ENCODE measurements at places on chromosomes 12 and 14.
A peak's percentile ranks its signal among the peaks of the same experiment; 100 is the strongest.

GRCh38 chr14:69519204-69520100 lies 34.9 kb downstream of the PLEKHD1 start:
- DNase-seq: no peak

DNA sequence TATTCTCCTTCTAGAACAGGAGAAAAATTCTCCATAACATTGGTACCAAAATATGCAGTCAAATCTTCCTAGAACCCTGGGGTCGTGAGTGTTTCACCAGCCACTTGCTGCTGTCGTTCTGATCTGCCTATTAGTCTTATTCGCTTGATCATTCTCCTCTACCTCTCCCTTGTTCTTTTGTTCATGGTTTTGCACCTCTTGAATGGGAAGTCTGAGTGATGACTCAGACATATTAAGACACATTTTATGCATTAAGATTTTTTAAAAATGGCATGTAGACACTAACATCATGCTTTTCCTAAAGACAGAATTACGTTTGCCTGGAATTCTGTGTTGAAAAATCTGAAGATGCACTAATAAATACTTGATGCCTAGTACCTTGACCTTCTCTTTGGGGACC lies 159.2 kb upstream of the LRIG3 start:
- no peak for DNase-seq

DNA sequence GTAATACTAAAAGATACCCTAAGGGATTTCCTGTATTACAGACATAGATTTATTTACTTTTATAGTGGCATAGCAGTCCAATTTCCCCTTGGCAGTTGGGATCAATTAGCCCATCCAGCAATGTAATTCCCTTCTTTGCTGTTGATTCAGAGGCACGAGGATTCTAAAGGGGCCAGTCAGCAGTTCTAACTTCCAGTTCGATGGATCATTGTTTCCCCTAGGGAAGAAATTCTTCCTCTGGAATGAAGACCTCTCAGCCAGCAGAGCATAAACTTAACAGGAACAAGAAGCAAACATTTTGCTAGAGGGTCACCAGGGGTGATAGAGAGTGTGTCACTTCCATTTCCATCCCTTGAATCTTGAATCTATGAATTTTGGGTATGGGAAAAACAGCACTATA lies 395.7 kb upstream of the NOVA1 start:
- DNase-seq: no peak

- no peak for DNase-seq
Observed at GRCh38 chr14:99316281-99317163, 44.5 kb upstream of the BCL11B start.

DNA sequence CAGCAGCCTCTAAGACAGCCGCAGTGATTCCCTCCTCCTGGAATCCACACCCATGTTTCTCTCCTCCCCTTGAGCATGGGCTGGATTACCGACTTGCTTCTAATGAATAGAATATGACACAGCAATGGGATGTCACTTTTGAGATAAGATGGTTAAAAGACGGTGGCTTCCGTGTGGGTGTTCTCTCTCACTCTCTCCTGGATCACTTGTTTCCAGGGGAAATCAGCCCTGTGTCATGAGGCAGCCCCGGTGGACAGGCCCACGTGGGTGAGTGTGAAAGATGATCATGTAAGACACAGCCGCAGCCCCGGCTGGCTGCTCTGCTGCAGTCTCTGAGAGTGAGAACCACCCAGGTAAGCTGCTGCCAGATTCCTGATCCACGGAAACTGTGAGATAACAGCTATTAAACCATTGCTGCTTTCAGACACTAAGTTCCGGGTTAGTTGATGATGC lies 10.7 kb downstream of the MOAP1 start:
- no peak for DNase-seq

DNA sequence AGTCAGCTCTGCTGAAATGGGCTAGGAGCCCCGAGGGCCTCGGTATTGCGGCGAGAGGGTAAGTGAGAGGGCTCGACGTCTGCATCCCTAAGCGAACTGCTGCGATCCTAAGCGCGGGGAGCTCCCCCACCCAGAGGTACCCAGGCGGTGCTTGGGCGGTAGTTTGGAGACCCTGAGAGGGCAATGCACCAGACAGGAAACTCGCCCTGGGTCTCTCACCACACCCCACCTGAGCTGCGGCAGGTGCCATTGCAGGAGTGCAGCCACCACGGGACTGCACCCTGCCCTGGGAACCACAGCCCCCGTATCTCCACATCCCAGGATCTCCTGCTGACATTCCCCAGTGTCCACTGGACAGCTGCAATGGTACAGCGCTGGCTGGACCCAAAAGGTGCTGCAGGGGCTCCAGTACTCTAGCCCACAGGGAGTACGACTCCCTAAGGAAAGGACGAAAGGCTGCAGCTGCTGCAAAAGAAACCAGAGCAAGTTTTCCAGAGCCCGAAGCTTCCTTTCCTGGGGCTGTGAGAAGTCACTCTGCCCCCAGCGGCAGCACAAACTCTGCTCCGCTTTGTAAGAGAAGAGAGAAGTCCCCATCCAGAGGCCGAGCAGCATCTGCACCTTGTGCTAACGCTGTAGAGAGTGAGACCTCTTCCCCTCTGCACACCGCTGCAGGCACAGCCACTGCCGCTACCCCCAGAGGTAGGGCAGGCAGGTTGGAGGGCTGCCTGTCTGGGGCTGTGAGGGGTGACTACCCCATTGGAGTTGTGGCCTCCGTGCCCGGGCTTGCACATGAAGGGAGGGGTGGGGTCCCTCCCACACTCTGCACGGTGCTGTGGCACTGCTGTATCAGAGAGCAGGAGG lies 31.1 kb upstream of the MON2 start:
- DNase-seq: peak; percentile 15

- no peak for DNase-seq
Observed at GRCh38 chr14:92703516-92703915, 44.9 kb downstream of the LGMN start.

DNA sequence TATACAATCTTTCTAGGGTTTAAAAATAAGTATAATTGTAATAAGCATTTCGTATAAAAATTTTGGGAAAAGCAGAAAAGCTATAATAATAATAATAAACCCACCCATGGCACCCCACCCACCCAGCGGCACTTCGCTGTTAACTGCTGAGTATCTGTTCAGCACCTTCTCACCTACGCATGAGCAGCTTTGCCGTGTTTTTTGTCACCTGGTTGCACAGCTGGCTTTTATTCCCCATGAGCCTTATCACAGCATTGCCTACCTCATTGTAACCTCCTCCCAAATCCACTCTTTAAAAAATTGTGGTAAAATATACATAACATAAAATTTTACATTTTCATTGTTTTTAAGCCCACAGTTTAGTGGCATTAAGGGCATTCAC lies 34.7 kb downstream of the CYP46A1 start:
- DNase-seq: no peak

DNA sequence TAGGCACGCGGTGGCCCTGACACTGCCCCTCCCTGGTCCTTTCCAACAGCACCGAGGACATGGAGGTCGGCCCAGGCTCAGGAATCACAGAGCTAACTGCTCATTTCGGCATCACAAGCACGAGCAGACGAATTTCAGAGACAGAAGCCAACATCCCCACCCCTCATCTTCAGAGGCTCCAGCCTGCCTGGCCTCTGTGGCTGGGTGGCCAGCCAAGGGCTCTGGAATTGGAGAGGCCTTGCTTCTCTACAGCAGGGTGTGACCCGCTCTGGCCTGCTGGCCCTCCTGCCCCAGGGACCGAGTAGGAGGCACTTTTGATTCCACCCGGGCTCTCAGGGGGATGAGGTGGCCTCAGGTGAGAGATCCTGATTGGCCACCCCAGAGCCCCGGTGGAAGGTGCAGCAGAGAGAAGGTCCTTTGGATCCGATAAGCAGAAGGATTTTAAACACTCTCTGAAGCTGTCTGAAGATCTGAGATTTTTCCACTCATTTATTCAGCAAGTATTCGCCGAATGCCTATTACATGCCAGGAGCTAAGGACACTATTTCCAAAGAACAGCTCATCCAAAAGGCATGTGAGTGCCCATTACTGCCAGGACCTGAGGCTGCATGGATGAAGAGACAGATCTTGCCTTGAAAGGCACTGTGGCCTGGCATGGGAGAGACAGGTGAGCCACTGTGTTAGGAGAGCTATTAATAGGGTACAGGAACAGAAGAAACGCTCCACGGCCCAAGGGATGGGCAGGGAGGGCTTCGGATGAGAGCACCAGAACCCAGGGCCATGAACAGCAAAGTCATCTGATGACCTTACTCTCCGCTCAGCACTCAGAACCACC lies 10.2 kb downstream of the BAG5 start:
- DNase-seq: no peak

DNA sequence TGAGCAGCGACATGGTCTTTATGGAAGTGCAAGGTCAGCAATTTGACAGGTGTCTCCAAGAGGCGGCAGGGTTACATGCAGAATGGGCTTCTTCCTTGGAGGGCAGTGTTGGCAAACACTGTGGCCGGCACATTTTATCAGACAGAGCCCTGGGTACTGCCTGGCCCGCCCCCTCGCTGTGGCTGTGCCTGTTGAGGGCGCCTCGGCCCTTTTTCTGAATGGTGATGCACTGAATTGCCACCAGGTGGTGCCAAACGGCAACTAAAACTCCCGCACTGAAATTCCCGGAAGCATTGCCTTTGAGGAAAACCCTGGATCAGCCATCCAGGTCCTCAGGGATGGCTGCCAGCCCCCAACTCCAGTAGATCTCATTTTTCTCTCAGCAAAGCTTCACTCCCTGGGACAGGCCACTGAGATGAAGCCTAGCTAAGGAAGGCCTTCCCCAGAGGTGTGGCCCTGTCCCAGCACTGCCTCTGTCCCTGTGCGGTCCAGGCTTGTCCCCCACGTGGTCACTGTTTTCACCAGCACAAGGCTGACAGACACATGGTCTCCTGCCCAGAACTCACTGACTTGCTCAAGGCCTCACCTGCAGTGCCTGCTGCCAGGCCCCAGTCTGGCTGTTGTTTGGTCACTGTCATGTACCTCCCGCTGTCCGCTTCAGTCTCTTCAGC lies 73.6 kb downstream of the TESC start:
- peak; percentile 34 for DNase-seq

DNA sequence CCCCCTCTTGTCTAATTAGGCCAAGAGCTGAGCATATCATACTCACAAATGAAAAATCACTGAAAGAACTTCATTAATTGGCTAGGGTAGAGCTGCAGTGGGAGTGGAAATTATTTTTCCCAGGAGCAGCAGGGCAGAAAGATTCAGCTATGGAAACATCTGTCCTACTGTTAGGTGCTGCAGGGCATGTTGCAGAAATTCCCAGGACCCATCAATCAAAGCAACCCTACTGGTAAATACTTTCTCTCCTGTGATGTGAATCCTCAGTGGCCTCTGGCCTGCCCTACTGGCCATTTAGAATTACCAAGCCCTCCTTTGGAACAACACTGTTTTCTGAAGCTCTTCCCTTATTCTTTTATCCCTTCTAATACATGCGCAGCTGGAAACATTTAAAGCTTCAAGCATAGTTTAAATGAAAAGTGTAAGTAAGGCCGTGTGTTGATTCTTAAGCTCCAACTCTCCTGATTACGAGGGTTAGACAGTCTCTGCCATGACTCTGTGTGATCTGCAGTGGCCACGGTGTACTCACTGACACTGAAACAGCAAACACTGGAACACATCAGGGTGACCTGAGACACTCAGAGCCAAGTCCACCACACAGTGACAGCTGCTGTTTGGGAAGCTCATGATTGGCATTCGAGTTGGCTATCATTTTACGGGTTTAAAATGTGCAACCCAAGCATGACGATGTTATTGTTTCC lies 62.6 kb upstream of the TMCC3 start:
- no peak for DNase-seq

GRCh38 chr12:105352052-105352451 lies 21.6 kb downstream of the C12orf75 start:
- no peak for DNase-seq

DNA sequence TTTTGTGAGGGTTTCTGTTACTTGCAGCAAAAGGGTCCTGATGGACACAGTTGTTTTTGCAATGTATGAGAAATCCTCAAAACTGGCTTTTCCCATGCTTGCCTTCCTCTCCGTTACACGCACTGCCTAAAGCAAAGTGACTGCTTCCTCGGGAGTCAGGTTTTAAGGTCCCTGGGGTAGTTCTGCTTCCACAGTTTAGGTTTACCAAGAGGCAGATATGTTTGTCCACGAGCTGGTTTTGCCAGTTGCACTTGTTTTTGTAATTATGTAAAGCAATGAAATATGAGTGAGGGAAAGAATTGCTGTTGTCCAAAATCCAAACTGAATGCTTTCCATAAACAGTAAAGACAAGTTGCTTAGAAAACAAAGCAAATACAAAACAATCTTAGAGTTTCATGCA lies 290.7 kb upstream of the AMIGO2 start:
- no peak for DNase-seq

DNA sequence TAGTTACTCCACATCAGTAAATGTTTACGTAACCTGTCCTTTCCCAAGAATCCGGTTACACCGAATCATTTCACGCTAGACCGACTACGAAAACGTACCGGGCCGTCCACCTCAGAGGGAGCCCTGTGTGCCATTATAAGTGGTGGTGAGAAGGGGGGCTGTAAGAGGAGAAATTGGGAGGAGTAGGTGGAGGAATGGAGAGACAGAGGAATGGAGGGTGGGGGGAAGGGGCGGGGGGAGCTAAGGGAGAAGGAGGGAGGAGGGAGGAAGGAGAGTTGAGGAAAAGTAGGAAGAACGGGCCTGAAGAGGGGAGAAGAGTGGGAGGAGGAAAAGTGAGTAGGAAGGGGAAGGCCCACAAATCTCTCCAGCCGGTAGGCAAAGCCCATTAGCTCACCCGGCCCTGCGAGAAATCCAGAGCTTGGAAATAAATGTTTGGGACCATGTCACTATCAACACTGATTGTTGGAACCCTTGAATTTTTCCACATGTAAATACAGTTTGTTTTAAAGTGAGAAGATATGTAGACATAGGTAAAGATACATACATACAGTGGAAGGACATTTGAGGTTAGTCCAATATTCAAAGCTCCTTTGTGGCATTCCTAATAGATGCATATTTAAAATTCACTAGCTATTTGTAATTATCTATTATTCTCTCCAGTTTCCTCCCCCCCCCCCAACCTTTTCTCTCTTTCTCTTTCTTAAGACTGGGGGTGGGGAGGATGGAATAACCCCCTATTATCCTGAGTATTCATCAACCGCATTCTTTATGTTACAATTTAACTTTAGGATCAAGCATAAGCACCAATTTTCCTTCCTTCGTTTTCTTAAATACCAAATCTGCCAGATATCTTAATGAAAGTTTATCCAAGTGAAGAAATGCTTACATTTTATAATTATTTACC lies 2.1 kb upstream of the FOXG1 start:
- DNase-seq: no peak

DNA sequence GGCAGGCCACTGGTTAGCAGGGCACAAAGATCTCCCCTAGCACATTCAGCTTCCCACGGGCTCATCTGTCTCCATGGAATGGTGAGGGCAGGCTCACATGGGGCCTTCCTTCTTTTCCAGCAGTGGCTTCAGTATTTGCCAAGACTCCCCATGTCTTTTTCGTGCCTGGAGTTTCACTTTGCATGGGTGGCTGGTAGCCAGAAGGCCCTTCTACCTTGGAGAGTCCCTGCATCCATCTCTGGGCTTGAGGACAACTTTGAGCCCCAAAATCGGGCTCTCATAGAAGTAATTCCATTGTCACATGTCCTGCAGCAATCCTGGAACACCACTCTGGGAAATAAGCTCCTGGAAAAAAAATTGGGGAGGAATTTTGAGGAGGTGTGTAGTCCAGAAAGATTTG lies 42.1 kb downstream of the NFKBIA start:
- DNase-seq: no peak

GRCh38 chr12:45666396-45666795 lies 63.1 kb upstream of the ARID2 start:
- no peak for DNase-seq

- DNase-seq: no peak
Observed at GRCh38 chr12:50296554-50296953, 13.2 kb upstream of the LIMA1 start.
